DND-41 (cell line): ENCODE measurements at places on chromosomes 7 and 10.

GRCh38 chr10:65818990-65819389 lies 1106.8 kb upstream of the LRRTM3 start:
- H3K27me3 ChIP-seq, result no peaks in the 10 kb centered on the region
- H3K27ac ChIP-seq, result no peak overlapping the region
- H3K4me3 ChIP-seq, result no peak overlapping the region
- no peaks in the 10 kb centered on the region for H3K4me1 ChIP-seq
- DNase-seq, result no peak
- no peaks in the 10 kb centered on the region for H3K36me3 ChIP-seq

GRCh38 chr7:113141803-113142202 lies 23.4 kb upstream of the SMIM30 start:
- no peak for DNase-seq
- H3K27ac ChIP-seq, result no peak overlapping the region
- H3K36me3 ChIP-seq, result no peaks in the 10 kb centered on the region
- no peaks in the 10 kb centered on the region for H3K4me1 ChIP-seq

- DNase-seq, result no peak
- H3K4me1 ChIP-seq, result no peaks in the 10 kb centered on the region
- no peak overlapping the region for H3K4me3 ChIP-seq
- no peaks in the 10 kb centered on the region for H3K36me3 ChIP-seq
- H3K27ac ChIP-seq, result no peak overlapping the region
These were observed 562.9 kb upstream of the TPK1 start for GRCh38 chr7:145398758-145399157.

GRCh38 chr10:6565588-6565987 lies 14.5 kb downstream of the PRKCQ start:
- no peak overlapping the region for H3K27ac ChIP-seq
- H3K4me1 ChIP-seq, result peaks cover 29% of the 10 kb centered on the region
- H3K36me3 ChIP-seq, result peaks cover 3% of the 10 kb centered on the region; the same call in 1 of the 2 replicates
- H3K4me3 ChIP-seq, result no peak overlapping the region
- H3K27me3 ChIP-seq, result no peaks in the 10 kb centered on the region

GRCh38 chr10:89566095-89566950 lies 30.9 kb upstream of the SLC16A12 start:
- no peak overlapping the region for H3K27ac ChIP-seq
- H3K36me3 ChIP-seq, result no peaks in the 10 kb centered on the region
- no peaks in the 10 kb centered on the region for H3K4me1 ChIP-seq
- peaks cover 3% of the 10 kb centered on the region for H3K27me3 ChIP-seq

DNA sequence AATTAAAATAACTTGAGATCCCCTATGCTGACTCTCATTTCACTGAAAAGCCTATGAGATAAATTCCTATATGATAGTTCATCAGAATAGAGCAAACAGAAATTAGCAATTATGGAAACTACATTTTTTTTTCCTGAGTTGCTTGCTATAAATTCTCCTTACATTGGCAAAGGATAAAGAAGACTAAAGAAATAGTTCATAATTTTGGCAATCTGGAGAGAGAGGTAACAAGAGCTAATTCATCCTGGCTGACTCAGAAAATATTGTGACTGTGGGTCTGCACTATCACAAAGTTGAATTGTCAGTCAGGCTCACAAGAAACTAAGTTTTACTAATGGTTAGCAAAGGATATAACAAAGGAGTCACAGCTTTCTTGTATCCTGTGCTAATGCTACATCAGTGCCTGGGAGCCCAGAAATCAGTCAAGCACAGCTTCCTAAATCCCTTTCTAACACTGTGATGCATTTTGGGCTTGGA lies 483.0 kb downstream of the MAGI2 start:
- H3K36me3 ChIP-seq, result no peaks in the 10 kb centered on the region
- no peaks in the 10 kb centered on the region for H3K27me3 ChIP-seq
- no peaks in the 10 kb centered on the region for H3K4me1 ChIP-seq
- no peak overlapping the region for H3K27ac ChIP-seq
- no peak for DNase-seq

DNA sequence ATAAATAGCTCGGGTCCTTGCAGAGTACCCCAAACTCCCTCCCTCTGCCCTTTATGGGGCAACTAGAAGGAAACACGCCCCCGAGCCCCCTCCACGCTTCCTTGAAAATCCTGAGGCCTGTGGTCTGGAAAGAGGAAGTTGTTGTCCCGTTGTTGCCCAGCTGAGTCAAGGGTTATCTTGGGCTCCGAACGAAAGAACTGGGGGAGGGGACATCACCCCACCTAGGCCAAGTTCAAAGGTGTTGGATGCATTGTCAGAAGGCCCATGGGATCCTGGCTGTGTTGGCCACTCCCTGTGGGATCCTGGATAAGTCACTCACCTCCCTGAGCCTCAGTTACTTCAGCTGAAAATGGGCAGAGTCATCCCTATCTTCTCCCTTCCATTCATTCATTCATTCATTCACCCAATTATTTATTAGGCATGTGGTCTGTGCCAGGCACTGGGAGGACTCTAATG lies at the start of gene CCL24:
CCL24 (minus strand) TSS at position 26 of the 456 bp plus-strand sequence. CDS start 91 bp downstream, outside the sequence.
- no peak for DNase-seq
- H3K4me1 ChIP-seq, result no peaks in the 10 kb centered on the region
- no peak within 1 kb of the TSS for H3K27ac ChIP-seq
- no peak within 1 kb of the TSS for H3K4me3 ChIP-seq
- no peaks in the 10 kb centered on the region for H3K27me3 ChIP-seq
- no peaks in the 10 kb centered on the region for H3K36me3 ChIP-seq

DNA sequence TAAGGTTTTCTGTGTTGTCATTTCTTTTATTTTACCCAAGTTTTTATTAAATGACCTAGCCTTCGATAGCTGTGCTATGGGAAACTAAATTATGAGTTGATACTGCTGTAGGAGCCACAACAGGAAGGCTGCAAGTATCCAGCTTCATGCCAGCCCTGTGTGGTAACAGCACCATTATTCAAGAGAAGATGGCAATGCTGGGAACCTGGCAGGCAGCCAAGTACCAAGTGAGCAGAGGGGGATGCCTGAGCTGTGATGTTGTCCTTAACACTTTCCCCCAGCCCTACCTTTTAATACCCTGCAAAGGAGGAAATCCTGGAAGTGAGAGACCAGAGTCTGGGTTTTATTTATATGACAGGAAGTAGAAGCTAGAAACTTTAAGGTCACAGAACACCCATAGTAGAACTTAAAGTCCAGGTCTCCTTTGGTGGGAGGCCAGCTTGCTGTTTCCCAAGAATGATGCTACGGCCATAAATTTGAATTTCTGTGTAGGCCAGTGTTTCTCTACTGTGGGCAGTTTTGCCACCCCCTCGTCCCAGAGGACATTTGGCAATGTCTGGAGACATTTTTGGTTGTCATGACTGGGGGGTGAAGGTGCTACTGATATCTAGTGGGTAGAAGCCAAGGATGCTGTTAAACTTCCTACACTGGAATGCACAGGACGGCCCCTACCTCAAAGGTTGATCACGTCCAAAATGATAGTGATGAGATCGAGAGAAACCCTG lies 9.2 kb upstream of the ATXN7L1 start:
- no peaks in the 10 kb centered on the region for H3K36me3 ChIP-seq
- H3K27me3 ChIP-seq, result peaks cover 13% of the 10 kb centered on the region
- peak; percentile 24 for DNase-seq
- no peak overlapping the region for H3K27ac ChIP-seq

GRCh38 chr7:36286226-36286625 lies 103.4 kb upstream of the ANLN start:
- no peaks in the 10 kb centered on the region for H3K27me3 ChIP-seq
- peak; percentile 92 for DNase-seq
- H3K27ac ChIP-seq, result peak overlapping the region; percentile 87
- no peaks in the 10 kb centered on the region; the same call in 1 of the 2 replicates for H3K36me3 ChIP-seq
- H3K4me3 ChIP-seq, result peak overlapping the region; percentile 10

DNA sequence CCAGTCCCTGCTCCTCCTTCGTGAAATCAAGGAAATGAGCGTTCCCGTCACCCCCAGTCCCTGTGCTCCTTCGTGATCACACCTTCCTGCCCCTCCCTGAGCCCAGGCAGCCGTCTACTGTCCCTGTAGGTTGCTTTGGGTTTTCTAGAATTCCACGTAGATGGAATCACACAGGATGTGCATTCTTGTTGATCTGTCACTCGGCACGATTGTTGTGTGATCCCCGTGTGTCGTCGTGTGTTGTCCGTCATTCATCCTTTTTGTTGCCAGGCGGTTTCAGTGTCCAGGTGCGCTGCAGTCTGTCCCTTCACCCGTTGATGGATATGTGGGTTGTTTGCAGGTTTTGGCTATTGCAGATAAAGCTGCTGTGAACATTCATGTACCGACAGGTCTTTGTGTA lies 9.4 kb downstream of the MTG1 start:
- H3K27ac ChIP-seq, result no peak overlapping the region
- H3K27me3 ChIP-seq, result no peaks in the 10 kb centered on the region
- DNase-seq, result no peak
- H3K36me3 ChIP-seq, result peaks cover 96% of the 10 kb centered on the region

DNA sequence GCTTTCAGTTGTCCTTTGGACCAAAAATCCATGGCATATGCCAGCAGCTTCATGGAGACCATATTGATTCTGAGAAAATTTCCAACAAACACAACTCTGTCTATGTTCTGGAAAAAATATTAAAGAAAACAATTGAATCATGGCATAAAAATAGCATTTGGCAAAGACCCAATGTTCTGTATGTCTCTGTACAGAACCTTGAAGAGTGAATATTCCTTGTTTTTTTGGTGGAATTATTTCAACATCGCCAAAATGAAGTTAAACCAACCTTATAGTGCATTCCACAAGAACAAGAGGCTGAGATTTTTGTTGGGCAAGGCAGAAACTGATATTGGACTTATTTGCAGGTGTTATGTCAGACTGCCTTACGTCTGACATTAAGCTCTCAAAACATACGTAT lies 53.3 kb upstream of the SLC16A12 start:
- H3K36me3 ChIP-seq, result peaks cover 41% of the 10 kb centered on the region
- H3K27me3 ChIP-seq, result no peaks in the 10 kb centered on the region
- H3K27ac ChIP-seq, result no peak overlapping the region

- H3K4me1 ChIP-seq, result no peaks in the 10 kb centered on the region
- no peak overlapping the region for H3K27ac ChIP-seq
- H3K4me3 ChIP-seq, result no peak overlapping the region
- DNase-seq, result no peak
- no peaks in the 10 kb centered on the region for H3K36me3 ChIP-seq
- no peaks in the 10 kb centered on the region for H3K27me3 ChIP-seq
These were observed 122.4 kb downstream of the ZNF248 start for GRCh38 chr10:37734971-37735370.

- no peak overlapping the region for H3K27ac ChIP-seq
- no peak overlapping the region for H3K4me3 ChIP-seq
- H3K4me1 ChIP-seq, result no peaks in the 10 kb centered on the region
- no peaks in the 10 kb centered on the region for H3K36me3 ChIP-seq
- no peak for DNase-seq
- H3K27me3 ChIP-seq, result no peaks in the 10 kb centered on the region
These were observed 57.1 kb upstream of the RHOBTB1 start for GRCh38 chr10:61000769-61001730.

DNA sequence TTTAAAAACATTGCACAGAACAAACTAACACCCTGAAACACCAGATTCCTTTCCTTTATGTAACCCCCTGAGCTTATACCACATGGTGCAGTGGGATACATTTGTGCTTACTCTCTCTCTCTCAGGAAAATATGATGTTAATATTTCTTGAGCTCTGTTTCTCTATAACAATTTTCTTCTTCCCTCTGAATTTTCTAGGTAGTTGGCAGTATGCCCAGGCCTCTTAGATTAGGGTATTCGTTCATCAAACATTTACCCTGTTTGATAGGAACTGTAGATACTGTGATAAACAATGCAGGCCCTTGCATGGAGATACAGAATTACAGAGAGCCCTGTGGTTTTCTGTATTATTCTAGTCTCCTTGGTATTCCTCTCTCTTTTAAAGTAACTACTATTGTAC lies 567.8 kb downstream of the IPMK start:
- DNase-seq, result no peak
- H3K4me1 ChIP-seq, result no peaks in the 10 kb centered on the region
- no peak overlapping the region for H3K27ac ChIP-seq
- no peaks in the 10 kb centered on the region for H3K27me3 ChIP-seq

DNA sequence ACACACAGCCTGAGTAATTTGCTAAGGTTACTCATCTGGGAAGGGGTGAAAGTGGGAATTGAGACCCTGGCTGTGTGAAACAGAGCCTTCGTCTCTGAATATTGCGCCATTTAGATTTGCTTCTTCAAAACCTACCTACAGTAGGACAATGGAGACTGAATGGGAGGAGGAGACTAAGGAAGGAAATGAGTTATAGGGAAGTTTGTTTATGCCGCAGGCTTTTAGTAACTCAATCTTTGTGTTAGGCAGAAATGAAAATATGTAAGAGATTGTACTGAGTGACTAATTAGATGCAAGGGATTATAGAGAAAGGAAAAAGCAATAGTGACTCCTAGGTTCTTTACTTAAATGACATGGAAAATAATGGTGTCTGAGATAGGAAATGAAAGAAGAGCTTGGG lies 80.2 kb downstream of the KCND2 start:
- no peak overlapping the region for H3K4me3 ChIP-seq
- H3K27me3 ChIP-seq, result no peaks in the 10 kb centered on the region
- no peaks in the 10 kb centered on the region for H3K36me3 ChIP-seq
- no peaks in the 10 kb centered on the region for H3K4me1 ChIP-seq
- no peak overlapping the region for H3K27ac ChIP-seq

DNA sequence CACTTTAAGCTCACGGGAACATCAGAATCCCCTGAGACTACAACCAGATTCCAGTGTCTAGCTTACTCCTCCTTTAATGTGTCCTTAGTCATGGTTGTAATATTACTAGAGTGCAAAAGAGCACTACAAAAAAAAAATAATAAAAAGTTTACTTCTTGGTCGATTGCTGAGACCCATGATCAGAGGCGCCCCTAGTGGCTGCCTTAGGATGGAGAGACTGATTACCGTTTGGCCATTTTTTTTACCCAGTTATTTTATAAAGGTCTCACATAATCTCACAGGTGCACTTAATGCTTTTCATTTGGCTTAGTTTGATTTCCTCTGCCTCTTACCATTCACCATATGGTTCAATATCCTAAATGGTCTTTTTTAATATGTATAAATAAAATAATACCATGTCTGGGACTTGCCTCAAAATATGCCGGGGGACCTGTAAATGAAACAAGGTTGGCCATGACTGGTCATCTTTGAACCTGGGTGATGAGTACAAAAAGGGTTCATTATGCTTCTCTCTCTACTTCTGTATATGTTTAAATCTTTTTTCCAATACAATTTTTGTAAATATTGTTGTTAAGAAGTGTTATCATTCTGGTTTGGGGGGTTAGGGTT lies 331.5 kb upstream of the NFE2L3 start:
- H3K27me3 ChIP-seq, result peaks cover 20% of the 10 kb centered on the region
- no peaks in the 10 kb centered on the region for H3K36me3 ChIP-seq
- DNase-seq, result no peak

GRCh38 chr10:130171196-130171595 lies 35.0 kb downstream of the GLRX3 start:
- H3K4me3 ChIP-seq, result no peak overlapping the region
- H3K36me3 ChIP-seq, result peaks cover 81% of the 10 kb centered on the region
- H3K27ac ChIP-seq, result peak overlapping the region; percentile 30; the same call in 1 of the 2 replicates
- peaks cover 52% of the 10 kb centered on the region for H3K4me1 ChIP-seq
- peak; percentile 77 for DNase-seq

DNA sequence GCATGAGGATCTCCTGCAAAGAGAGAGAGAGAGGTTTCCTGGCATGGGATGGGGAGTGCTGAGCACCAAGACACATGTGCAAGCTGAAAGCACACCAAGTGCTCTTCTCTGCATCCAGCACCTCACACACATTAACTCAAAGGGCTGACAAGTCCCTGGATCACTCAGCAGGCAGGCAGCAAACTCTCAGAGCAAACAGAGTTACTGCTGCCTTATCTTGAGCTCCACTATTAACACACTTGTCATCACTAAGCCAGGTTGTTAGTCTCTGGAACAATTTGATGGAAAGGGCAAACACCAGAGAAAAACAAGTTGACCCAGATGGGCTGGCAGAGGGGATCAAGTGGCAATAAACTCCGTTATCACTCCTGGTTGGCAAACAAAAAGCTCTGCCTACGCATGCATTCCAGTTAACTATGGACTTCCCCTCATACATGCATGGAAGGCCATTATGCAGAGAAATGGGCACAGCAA lies 349.9 kb downstream of the KCNMA1 start:
- H3K36me3 ChIP-seq, result no peaks in the 10 kb centered on the region
- no peak for DNase-seq
- peaks cover 12% of the 10 kb centered on the region for H3K27me3 ChIP-seq
- H3K27ac ChIP-seq, result no peak overlapping the region
- H3K4me1 ChIP-seq, result no peaks in the 10 kb centered on the region
- no peak overlapping the region for H3K4me3 ChIP-seq
